ENCODE measurements at places on chromosomes 16 and 17.
A peak's percentile ranks its signal among the peaks of the same experiment; 100 is the strongest.

DNA sequence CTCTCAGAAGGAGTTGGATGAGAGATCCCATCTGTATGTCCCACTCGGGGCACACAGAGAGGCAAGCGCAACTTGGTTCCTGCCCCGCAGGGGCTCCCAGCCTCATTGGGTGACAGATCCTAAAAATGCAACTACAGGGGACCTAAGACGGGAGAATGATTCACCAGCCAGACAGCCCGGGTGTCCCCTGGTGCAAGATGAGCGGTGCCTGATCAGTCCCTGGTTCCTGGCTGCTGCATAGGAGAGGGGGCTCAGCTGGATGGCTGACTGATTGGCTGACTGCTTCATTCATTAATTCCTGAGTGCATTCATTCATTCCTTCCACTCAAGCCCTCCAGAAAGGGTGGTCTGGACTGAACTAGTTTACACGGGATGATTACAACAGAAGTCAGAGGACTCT is 22.0 kb downstream of the WNT3 start:
- H3K4me3 ChIP-seq = no peak overlapping the region
- DNase-seq = no peak
- H3K36me3 ChIP-seq = no peaks in the 10 kb centered on the region
- no peak overlapping the region for H3K27ac ChIP-seq
- H3K4me1 ChIP-seq = no peaks in the 10 kb centered on the region

GRCh38 chr17:4449736-4450135 is 16.0 kb downstream of the SPNS3 start:
- H3K4me1 ChIP-seq = peaks cover 5% of the 10 kb centered on the region
- no peak for DNase-seq
- no peak overlapping the region for H3K27ac ChIP-seq

DNA sequence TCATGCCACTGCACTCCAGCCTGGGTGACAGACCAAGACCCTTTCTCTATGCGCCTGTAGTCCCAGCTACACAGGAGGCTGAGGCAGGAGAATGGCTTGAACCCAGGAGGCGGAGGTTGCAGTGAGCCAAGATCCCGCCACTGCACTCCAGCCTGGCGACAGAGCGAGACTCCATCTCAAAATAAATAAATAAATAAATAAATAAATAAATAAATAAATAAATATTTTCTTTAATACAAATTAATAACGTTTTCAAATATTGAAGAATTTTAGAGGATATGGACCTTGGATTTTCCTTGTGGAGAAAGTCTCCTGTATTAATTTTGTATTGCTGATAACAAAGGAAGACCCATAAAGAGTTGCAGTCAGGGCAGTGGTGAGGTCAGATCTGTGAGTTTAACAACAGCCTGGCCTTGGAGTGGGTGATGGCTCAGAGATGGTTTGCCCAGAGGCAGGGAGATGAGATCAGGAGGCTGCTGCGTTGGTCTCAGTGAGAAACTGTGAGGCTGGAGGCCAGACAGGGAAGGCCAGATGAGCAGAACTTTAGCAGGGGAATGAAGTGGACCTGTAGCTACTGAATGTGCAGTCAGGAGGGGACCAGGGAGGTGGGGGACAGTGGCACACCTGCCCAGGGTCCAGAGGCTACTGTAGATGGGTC is 4.4 kb upstream of the ASGR1 start:
- no peaks in the 10 kb centered on the region for H3K27me3 ChIP-seq
- no peaks in the 10 kb centered on the region for H3K36me3 ChIP-seq
- no peak for DNase-seq
- H3K27ac ChIP-seq = no peak overlapping the region
- no peaks in the 10 kb centered on the region for H3K4me1 ChIP-seq

GRCh38 chr16:23060458-23061320 is 88.6 kb downstream of the USP31 start:
- H3K27ac ChIP-seq = no peak overlapping the region
- H3K27me3 ChIP-seq = peaks cover 4% of the 10 kb centered on the region
- no peaks in the 10 kb centered on the region for H3K36me3 ChIP-seq

DNA sequence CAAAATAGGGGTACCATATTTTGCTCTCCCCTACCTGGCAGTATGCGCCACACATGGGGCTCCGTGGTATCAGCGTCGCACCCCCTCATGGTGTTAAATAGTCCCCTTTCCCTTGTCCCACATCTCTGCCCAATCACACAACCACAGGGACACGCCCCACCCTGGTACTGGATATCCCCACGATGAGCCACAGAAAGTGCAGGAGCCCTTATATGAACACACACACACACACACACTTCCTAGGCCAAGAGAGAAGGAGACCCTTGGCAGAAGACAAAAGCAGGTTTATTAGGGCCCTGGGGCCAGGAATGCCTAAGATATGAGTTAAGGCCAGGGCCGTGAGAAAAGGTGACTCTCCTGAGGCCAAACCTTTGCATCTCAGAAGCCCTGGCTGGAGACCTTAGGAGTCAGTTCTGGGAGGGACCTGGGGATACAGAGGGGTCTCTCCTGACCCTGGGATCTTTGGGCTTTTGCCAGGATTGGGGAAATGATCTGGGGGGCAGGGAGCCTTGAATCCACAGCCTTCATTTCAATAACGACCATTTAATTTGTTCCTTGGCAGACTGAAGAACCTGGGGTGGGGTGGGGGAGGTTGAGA is 11.6 kb downstream of the COPZ2 start:
- no peak overlapping the region for H3K27ac ChIP-seq
- peak overlapping the region; percentile 66 for H3K4me3 ChIP-seq
- H3K36me3 ChIP-seq = no peaks in the 10 kb centered on the region
- H3K27me3 ChIP-seq = peaks cover 20% of the 10 kb centered on the region

DNA sequence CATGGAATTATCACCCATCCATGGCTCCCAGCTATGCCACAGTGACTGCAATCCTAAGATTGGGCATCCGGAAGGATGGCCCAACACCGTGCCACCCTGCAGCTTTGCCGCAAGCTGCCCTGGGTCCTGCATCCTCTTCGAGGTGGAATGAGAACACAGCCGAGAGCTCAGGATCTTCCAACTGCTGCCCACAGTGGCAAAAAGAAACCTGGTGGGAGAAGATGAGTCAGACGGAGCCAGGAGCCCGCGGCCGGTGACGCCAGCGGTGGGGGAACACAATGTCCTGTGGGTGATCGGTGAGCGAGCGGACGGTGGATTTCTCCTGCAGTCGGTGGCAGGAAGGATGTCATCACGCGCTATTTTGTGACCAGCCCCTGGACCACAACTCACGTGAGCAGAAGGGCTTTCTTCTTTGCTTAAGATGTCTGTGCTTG is 20.1 kb downstream of the CD7 start:
- H3K4me3 ChIP-seq = peak overlapping the region; percentile 70
- no peaks in the 10 kb centered on the region for H3K27me3 ChIP-seq
- H3K27ac ChIP-seq = peak overlapping the region; percentile 99
- peak; percentile 70 for DNase-seq
- H3K4me1 ChIP-seq = peaks cover 73% of the 10 kb centered on the region
- no peaks in the 10 kb centered on the region for H3K36me3 ChIP-seq

GRCh38 chr17:81130385-81131361 is 34.6 kb upstream of the PVALEF start:
- H3K27ac ChIP-seq = no peak overlapping the region
- H3K27me3 ChIP-seq = no peaks in the 10 kb centered on the region
- no peaks in the 10 kb centered on the region for H3K4me1 ChIP-seq
- no peaks in the 10 kb centered on the region for H3K36me3 ChIP-seq
- DNase-seq = no peak

DNA sequence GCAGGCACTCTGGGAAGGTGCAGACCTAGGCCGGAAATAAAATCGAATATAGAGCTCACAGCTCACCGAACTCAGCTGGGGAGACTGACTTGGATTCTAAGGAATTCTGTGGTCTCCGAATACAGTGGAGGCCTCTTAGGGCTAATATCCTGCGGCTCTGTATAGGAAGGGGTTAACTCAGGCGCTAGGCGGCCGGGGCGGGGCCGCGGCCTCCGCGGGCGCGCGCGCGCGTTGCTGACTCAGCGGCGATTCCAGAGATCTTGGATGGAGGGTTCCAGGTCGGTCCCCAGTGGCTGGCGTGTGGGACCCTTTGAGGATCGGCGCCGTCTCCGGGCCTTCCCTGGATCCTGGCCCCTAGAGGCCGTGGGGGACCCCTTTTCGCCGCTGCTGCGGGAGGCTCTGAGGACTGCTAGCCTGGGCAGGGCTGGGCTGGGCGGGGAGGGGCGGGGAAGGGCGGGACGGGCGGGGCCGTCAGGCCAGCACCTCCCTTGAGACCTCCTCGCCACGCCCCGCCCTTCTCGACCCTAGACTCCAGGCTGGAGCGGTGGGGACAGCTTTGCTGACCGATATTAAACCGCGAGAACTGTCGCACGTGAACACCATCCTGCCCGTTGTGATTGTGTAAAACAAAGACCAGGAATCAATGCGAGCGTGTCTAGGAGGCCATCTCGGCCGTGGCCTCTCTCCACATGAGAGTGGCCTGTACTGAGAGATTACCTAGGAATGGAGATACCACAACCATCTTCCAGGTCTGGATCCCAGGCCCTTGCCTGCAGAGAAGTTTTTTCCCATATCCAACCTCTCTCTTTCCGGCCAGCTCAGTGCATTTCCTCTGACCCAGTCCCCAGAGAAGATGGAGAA is 1.4 kb upstream of the PLEKHH3 start:
- H3K36me3 ChIP-seq = no peaks in the 10 kb centered on the region
- peaks cover 61% of the 10 kb centered on the region for H3K27me3 ChIP-seq
- DNase-seq = peak; percentile 78
- no peak overlapping the region for H3K27ac ChIP-seq

- H3K4me1 ChIP-seq = peaks cover 32% of the 10 kb centered on the region
- no peak for DNase-seq
- H3K27ac ChIP-seq = no peak overlapping the region
- H3K4me3 ChIP-seq = no peak overlapping the region
- H3K27me3 ChIP-seq = peaks cover 39% of the 10 kb centered on the region
Measured at GRCh38 chr16:68444056-68444657, 4.2 kb downstream of the SMPD3 start.

- DNase-seq = peak; percentile 58
- no peaks in the 10 kb centered on the region for H3K36me3 ChIP-seq
- H3K4me1 ChIP-seq = peaks cover 15% of the 10 kb centered on the region
- H3K4me3 ChIP-seq = no peak overlapping the region
Measured at GRCh38 chr17:386141-386876, 33.7 kb upstream of the RPH3AL start.

GRCh38 chr17:30908717-30909420 is 2.8 kb upstream of the TEFM start:
- no peak overlapping the region for H3K4me3 ChIP-seq
- H3K36me3 ChIP-seq = no peaks in the 10 kb centered on the region
- no peak overlapping the region for H3K27ac ChIP-seq
- DNase-seq = no peak

DNA sequence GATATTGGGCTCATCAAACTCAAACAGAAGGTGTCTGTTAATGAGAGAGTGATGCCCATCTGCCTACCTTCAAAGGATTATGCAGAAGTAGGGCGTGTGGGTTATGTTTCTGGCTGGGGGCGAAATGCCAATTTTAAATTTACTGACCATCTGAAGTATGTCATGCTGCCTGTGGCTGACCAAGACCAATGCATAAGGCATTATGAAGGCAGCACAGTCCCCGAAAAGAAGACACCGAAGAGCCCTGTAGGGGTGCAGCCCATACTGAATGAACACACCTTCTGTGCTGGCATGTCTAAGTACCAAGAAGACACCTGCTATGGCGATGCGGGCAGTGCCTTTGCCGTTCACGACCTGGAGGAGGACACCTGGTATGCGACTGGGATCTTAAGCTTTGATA is 2.6 kb upstream of the HPR start:
- no peaks in the 10 kb centered on the region for H3K27me3 ChIP-seq
- no peaks in the 10 kb centered on the region for H3K36me3 ChIP-seq
- no peaks in the 10 kb centered on the region for H3K4me1 ChIP-seq
- no peak overlapping the region for H3K27ac ChIP-seq

DNA sequence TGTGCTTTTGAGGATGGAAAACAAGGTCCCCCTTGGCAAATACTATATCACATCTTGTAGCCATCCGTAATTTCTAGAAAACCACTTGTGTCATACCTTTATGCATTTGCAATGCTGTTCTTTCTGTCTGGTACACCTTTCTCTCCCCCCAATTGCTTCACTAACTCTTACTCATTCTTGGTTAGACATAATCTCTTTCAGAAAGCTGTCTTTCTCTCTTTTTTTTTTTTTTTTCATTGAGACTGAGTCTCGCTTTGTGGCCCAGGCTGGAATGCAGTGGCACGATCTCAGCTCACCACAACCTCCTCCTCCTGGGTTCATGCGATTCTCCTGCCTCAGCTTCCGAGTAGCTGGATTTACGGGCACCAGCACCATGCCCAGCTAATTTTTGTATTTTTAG is 94.9 kb upstream of the C17orf78 start:
- DNase-seq = no peak
- peaks cover 10% of the 10 kb centered on the region for H3K36me3 ChIP-seq
- no peak overlapping the region for H3K27ac ChIP-seq
- no peaks in the 10 kb centered on the region for H3K27me3 ChIP-seq
- no peaks in the 10 kb centered on the region for H3K4me1 ChIP-seq

DNA sequence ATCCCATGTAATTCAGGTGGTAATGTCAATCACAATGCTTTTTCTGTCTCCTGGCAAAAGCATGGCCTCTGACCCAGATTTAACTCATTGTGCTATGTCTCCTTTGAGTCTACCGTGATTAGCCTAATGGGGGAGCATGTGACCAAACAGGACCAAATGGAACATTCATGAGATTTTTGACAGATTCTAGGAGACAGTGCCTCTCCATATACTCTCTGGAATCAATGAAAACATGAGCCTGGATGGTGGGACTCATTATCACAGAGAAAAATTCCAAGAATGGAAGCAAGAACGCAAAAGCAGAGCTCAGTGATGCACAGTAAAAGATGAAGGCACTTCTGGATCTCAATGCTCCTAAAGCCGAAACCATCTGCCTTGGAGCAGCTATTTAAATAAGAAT is 307.9 kb upstream of the MON1B start:
- no peak for DNase-seq
- no peak overlapping the region for H3K4me3 ChIP-seq
- H3K27me3 ChIP-seq = no peaks in the 10 kb centered on the region
- no peaks in the 10 kb centered on the region for H3K4me1 ChIP-seq

GRCh38 chr17:6753006-6753445 is 2.8 kb upstream of the XAF1 start:
- peak; percentile 57 for DNase-seq
- H3K4me1 ChIP-seq = peaks cover 52% of the 10 kb centered on the region
- H3K27me3 ChIP-seq = no peaks in the 10 kb centered on the region
- H3K36me3 ChIP-seq = peaks cover 5% of the 10 kb centered on the region
- no peak overlapping the region for H3K27ac ChIP-seq
- H3K4me3 ChIP-seq = no peak overlapping the region

GRCh38 chr17:50523208-50523607 is 9.3 kb upstream of the EPN3 start:
- H3K4me1 ChIP-seq = peaks cover 1% of the 10 kb centered on the region
- H3K27me3 ChIP-seq = no peaks in the 10 kb centered on the region
- H3K36me3 ChIP-seq = no peaks in the 10 kb centered on the region

- H3K27me3 ChIP-seq = no peaks in the 10 kb centered on the region
- H3K4me3 ChIP-seq = no peak overlapping the region
- no peak for DNase-seq
- H3K27ac ChIP-seq = no peak overlapping the region
Measured at GRCh38 chr17:4818276-4818675, 11.3 kb downstream of the PLD2 start.

DNA sequence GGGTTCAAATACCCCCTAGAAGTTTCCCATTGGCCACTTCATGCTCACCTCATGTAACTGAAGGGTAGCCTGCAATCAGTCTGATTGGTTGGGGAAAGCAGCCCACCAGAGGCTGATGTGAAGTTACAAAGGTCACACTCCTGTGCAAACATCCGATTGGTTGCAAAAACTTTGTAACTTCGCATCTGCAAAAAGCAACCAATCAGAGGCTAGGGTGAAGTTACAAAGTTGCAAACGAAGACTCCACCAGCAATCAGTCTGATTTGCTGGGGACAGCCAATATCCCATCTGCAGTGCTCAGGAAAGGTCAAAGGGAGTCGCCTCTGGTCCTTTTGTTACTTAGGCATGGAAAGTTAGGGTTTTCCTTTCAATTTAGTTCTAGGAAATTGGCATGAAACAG is 40.1 kb downstream of the TAOK1 start:
- no peak overlapping the region for H3K4me3 ChIP-seq
- DNase-seq = no peak
- no peaks in the 10 kb centered on the region for H3K36me3 ChIP-seq
- no peaks in the 10 kb centered on the region for H3K27me3 ChIP-seq

Data from CD4-positive, alpha-beta T cell (primary cell).